ENCODE measurements at places on chromosomes 11 and 22.

GRCh38 chr11:26073646-26074045 lies 258.3 kb upstream of the ANO3 start:
- peak; percentile 39 for DNase-seq

DNA sequence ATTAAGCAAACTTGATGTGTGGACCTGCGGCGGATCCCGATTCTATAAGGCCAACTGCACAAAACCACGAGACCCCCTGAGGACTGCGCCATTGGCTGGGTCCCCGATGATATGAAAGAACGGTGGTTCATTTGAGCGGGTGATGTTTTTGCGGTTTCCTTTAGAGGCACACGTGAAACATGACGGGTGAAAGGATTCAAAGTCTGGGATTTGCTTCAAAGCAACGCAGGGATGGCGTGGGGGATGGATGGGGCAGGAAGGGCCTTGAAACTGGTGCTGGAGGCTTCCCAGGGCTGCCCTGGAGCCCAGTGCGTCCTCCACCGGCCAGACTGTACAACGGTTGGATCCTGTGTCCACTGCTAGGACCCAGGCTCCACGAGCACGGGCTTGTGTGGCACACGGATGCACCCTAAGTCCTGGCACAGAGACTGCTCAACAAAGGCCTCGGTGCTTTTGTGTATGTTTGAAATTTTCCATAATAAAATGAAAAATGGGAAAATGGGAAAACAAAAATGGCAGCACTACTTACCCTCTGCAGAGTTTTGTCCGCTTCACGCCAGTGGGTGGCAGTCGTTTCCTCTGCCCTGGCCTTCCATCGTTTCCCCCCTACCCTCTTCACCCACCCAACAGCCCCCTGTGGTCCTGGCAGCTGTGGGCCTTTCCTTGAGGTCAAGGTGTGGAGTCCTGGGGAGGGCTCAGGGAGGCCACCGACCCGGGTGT lies 3.6 kb downstream of the ASCL2 start:
- DNase-seq = no peak

- DNase-seq = no peak
Observed at GRCh38 chr11:704781-705645, 1.0 kb upstream of the EPS8L2 start.

DNA sequence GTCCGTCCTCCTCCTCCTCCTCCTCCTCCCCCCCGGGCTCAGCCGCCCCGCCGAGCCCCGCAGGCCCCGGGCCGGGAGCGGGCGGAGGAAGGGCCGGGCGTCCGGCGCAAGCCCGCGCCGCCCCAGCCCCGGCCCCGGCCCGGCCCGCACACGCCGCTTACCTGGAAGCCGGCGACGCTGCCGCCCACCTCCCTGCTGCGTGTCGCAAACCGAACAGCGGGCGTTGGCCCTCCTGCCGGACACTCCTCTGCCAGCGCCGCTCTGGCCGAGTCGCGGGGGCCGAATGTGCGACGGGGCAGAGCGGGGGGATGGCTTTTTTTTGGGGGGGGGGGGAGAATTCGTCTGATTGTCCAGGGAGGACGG lies 1.1 kb downstream of the IGF2 start:
- DNase-seq = no peak

DNA sequence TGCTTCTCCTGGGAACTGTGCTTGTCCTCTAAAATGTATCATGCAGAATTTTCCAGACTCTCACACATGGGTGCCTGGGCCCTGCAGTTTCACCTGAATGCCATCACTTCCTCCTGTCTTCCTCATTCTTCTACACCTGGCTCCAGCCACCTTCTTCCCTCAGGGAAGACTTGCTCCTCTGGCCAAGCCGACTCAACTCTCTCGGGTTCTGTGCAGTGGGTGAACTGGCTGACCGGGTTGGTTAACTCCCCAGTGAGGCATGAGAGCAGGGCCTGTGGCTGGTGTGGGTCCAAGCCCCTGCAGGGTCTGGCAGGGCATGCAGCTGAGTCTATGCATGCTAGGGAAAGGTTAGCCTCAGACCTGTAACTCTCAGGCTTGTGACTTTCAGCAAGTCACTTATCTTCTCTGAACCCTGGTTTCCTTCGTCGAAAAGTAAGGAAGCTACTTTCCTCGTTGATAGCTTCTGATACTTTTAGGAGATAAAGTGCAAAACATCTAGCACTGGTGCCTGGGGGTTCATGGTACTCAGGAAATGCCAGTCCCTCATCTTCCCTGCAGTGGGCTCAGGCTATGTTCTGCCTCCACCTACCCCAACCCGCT lies 11.9 kb downstream of the CD82 start:
- DNase-seq = no peak

DNA sequence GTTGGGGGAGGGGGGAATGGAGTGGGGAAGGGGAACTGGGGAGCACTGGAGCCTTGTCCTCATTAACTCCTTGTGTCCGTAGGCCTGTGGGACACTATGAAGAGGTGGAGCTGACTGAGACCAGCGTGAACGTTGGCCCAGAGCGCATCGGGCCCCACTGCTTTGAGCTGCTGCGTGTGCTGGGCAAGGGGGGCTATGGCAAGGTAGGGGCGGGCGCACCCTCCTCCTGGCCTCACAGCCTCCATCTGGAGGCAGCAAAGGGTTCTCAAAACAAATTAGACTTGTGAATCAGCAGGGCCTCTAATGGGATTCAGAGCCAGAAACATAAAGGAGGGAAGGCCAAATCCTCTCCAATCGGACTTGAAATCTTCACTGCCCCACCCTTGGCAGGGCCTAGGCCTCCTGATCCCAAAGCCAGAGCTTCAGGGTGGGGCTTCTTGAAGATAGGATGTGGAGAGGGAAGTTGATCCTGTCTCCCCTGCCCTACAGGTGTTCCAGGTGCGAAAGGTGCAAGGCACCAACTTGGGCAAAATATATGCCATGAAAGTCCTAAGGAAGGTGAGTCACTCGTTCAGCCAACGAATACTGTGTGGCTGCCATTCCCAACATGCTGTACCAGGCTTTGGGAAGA lies 859 bp downstream of the RPS6KB2 start:
- DNase-seq = no peak

GRCh38 chr11:69868871-69869270 lies 49.7 kb upstream of the FGF3 start:
- no peak for DNase-seq
